Globus pallidus (tissue), 1 donor: ENCODE measurements at places on chromosomes 3 and 15.

- no peak for DNase-seq
Measured at GRCh38 chr3:59788133-59788532, 738.3 kb upstream of the CFAP20DC start.

- DNase-seq = no peak
Measured at GRCh38 chr3:53023072-53023823, 22.6 kb downstream of the SFMBT1 start.

- DNase-seq = no peak
Measured at GRCh38 chr3:111482574-111482973, 59.4 kb upstream of the CD96 start.

GRCh38 chr3:54713455-54713854, 214.4 kb downstream of the LRTM1 start:
- DNase-seq = no peak

DNA sequence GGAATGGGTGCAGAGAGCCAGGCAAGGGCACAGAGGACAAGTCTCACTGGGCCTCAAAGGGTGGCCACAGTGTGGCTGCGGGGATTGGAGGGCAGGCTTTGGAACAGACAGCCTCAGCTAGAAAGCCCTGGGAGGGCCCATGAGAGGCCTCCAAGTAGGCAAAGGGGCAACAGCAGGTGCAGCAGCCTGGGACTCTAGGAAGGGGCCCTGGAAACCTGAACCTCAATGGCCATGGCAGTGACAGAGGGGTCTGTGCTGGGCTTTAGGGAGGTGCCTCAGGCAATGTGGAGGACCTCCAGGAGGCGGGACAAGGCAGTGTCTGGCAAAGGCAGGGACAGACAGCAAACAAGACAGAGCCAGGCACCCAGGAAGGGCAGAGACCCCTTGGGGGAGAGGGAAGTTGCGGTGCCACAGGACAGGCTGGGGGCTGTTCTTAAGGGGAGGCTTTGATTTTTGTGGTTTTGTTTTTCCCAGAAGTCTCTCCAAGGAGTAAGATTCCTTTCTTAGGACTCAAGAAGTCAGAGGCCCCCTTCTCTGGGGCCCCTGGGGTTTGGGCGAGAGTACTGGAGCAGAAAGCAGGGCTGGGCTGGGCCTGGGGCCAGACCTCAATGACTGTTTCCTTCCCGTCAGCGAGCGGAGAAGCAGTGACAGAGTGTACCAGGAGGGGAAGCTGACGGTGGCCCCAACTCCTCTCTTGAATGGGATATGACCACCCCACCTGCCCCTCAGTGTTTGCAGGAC, 9.7 kb downstream of the STOML1 start:
- DNase-seq = peak; percentile 54

GRCh38 chr3:153026026-153026425, 136.0 kb upstream of the RAP2B start:
- no peak for DNase-seq

DNA sequence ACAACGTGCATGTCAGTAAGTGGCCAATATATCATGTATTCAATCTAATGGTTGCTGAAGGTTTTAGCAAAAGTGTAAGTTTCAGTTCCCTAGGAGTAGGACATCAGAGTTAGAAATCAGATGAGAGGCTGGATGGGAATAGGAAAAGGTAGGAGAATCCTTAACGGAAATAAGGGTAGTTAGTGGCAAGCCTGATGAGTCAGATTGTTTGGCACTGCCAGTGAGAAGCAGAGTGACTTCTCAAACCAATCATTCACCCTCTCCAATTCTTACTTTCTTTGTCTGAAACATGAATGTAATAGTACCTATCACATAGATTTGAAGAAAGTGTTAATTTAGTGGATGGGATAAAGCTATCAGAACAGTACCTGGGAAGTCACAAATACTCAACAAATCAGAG, 894.0 kb downstream of the NTRK3 start:
- no peak for DNase-seq

GRCh38 chr3:17162116-17162515, 277.4 kb downstream of the PLCL2 start:
- no peak for DNase-seq

DNA sequence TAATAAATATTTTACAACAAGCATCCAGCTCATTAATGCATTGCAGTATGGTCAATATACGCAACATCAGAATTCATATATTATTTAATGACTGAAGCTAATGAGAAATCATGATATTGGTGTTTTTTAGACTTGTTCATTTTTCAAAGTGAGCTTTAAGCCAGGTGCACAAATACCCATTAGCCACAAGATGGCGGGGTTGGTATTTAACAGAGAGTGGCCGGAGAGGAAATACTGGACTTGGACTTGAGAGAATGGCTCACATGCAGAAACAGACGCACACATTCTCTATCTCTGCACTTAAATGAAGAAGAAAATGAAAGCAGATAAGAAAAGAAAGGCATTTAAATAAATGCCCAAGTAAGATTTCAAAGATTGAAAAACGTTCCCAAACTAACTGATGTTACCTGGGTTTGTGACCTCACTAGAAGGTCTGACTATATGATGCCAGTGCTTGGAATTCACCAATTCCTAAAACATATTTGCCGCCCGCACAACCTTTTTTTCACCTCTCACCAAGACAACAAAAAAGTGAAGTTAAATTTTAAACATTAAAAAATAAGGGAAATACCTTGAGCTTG, 21.2 kb upstream of the CRBN start:
- DNase-seq = peak; percentile 67

GRCh38 chr3:14740983-14741382, 66.0 kb downstream of the C3orf20 start:
- no peak for DNase-seq

- DNase-seq = peak; percentile 85
Measured at GRCh38 chr15:51829376-51830275, at the start of gene TMOD3. TMOD3 (plus strand) TSS chr15:51829653; CDS start chr15:51862885, 33,232 bp downstream.

DNA sequence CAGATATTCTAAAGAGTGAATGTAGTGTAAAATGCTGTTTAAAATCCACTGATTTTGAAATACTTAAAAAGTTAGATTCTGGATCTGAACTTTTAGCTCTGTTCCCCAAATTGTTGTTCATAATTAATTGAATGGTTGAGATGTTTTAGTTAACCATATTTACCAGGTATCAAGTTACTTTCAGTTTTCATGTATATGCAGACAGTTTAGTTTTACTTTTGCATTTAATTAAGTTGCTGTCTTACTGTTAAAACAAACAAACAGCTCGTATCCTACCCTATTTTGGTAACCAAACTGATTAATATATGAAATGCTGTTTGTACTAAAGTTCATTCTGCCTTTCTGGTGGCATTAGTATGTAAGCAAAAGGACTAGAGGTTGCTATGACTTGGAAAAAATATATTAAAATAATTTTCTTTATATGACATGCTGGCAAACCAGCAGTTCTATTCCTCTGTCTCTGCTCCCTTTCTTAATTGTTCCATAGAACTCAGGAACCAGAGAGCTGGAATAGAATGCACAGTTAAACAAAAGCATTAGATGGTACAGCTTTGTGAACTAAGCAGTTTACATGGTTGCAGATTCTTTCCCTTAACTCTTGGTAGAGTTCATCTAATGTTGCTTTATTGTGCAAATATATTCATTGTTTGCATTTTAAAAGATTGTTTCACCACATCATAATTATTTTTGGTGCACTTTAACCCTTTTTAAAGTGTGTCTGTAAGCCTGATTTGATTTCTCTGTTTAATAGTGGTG, 39.5 kb upstream of the SCAANT1 start:
- DNase-seq = no peak

GRCh38 chr3:126201168-126201567, 20.8 kb upstream of the ALDH1L1 start:
- no peak for DNase-seq

DNA sequence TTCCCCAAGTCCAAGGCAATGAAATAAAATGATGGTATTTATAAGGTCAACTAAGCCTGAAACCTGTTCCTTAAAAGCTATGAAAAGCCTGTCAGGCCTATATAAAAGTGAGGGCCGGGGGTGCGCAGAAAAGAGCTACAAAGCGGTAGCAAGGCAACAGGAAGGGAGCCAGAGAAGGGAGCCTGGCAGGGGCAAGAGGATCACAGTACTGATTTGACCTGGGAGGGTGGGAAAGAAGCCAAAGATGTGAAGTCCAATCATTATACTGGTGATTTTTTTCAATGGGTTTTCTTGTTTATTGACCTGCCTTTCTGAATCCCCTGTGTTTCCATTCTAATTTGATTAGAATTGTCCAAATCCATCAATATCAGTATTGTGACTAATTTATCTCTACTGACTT, 64.3 kb upstream of the STT3B start:
- DNase-seq = no peak

DNA sequence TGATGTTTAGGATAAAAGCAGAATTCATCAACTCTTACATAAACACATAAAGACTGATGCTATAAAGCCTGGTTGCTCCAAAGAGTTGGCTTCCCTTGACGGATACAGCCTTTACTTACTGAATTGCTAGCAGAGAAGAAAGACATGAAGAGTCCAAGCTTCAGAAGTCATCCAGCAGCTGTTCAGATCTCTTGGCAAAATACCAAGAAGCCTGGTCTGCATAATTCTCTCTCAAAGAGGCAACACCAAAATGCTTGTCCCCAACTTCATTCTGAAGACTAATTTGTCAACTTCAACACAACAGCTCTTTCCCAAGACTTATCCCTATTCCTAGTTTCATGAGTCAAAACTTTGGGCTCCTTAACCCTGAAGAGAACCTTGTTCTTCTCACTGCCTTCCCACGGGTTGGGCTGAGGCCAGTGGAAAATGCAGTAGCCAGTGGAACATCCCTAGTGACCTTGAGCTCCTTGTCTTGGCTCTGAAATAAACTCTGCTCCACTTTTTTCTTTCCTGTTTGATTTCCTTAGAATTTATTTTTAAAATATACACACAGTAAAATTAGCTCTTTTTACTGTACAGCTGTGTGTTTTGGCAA, 119.2 kb upstream of the THBS1 start:
- DNase-seq = no peak

GRCh38 chr3:31142139-31142538, 247.7 kb upstream of the GADL1 start:
- no peak for DNase-seq

GRCh38 chr15:60128000-60128376, 123.9 kb downstream of the FOXB1 start:
- DNase-seq = peak; percentile 38

GRCh38 chr3:85554153-85554552, 595.4 kb downstream of the CADM2 start:
- DNase-seq = no peak

DNA sequence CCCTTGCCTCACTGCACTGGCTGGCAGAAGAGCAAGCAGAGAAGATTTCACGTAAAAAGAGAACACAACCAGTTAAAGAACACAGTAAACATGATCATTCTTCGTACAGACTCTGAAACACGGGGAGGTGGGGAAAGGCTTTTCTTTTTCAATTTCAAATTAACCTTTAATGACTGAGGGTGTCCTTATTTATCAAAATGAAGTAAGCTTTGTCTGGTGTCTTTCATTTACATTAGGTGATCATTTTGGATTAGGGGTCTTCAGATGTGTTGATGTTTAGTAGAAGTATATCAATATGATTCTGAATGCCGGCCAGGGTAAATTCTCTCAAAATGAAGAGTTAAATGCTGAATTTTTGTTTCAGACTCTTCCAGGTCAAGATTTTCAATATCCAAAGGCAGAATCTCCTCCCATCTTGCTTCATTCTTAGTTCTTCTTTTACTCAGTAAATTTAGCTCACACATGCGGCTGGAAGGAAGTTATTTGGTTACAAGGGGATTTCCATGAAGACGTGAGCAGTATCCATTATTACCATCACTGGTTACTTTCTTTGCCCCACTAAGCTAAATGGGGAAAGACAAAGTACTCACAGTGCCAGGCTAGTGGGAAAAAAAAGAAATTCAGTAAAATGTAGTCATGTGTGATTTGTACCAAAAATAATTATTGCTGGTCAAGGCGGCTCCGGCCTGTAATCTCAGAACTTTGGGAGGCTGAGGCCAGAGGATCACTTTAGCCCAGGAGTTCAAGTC, 272.2 kb upstream of the NR2F2 start:
- peak; percentile 41 for DNase-seq

- DNase-seq = no peak
Measured at GRCh38 chr3:53163444-53164387, 2.7 kb downstream of the PRKCD start.

- no peak for DNase-seq
Measured at GRCh38 chr3:114223143-114223542, 14.2 kb downstream of the ZNF80 start.

- DNase-seq = no peak
Measured at GRCh38 chr15:44713006-44713966, 2.0 kb downstream of the B2M start.

- no peak for DNase-seq
Measured at GRCh38 chr3:468172-468571, 271.6 kb downstream of the CHL1 start.

DNA sequence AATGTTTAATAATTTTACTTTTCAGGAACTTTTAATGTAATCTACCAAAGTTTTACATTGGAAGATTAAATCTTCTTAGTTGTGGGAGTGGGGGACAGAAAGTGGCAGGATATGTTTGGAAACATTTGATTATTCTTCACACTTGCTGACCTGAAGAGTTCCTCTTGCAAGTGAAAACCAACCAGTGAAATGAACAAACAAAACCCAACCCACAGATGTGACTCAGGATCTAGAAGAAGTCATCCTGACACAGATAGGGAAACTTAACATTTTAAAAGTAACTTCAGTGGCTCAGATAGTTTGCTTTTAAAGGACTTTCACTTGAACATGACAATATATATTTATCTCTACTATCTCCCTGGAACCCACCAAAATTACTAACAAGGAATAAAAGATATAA, 55.4 kb downstream of the ASTE1 start:
- DNase-seq = no peak

DNA sequence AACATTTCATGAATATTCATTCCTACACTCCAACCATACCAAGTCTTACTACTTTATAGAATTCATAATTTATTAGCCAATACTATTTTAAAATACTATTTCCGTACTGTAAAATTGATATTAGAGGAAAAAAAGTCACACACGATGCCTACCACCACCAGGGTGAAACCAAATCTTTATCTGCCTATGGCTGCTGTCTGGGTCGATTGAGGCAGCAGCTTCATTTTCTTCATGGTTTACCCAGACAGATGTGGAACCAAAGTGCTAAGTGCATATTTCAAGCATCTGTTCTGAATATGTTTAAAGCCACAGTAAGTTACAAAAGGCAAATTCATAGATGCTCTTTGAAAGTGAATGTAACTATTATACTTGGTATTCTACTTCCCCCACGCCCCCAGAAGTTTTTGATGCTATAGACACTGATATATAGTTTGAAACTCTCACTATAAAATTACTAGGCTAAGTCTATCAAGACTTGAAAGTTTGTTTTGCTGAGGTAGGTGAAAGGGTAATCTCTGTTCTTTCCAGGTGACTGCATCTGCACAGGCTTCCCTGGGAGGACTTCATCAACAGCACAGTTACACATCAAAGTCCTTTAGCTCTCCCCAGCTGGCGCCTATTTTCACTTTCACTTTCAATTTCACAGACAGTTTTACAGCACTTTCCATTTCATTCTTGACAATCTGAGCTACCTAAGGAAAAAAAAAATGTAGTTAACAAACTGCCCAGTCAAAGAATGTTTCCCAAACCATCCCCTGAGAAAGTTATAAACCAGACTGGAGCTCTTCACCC, 113.9 kb downstream of the POLQ start:
- DNase-seq = peak; percentile 3
